ENCODE measurements at places on chromosomes 6 and 20.

DNA sequence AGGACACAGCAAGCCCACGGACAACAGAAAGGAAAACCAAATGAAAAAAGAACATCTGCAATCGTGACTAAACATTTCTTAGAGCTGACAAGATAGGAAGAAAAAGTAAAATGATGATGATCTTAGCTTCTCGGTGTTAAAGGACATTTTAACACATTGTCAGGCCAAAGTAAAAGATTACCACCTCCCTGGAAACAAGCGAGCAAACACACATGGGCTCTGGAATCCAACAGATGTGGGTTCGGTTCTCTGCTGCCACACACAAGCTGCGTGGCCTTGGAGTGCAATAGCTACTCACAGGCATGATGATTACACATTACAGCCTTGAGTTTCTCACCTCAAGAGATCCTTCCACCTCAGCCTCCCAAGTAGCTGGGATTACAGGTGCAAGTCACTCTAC is 7.5 kb upstream of the AAR2 start:
- no peak for DNase-seq

DNA sequence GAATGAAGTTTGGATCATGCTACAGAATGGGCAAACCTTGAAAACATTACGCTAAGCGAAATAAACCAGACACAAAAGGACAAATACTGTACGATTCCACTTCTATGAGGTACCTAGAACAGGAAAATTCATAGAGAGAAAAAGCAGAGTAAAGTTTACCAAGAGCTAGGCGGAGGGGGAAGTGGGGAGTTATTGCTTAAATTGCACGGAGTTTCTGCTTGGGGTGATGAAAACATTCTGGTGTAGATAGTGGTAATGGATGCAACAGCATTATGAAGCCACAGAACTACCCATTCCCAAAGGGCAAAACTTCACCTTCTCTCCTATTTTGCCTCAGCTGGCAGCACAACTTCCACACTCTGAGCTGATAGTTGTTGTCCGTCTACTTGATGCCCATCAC is 6.4 kb upstream of the PDYN start:
- no peak for DNase-seq

- peak; percentile 92 for DNase-seq
Measured at GRCh38 chr6:166515072-166515810, 71.2 kb downstream of the RAMACL start.

DNA sequence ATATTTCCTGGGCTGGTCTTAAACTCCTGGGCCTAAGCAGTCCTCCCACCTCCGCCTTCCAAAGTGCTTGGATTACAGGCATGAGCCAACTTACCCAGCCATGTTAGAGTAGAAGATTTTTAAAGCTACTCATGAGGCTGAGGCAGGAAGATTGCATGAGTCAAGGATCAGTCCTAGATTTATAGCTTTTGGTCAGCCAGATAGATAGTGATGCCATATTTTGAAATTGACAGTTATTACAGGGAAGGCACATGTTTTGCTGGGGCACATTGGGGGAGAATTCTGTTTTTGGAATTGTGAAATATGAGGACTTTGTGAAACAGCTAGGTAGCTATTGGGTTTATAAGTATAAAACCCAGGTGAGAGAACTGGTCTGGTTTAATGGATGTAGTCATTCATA is 40.9 kb downstream of the DOP1A start:
- no peak for DNase-seq

GRCh38 chr6:81875782-81876293 is 123.4 kb upstream of the TENT5A start:
- DNase-seq = no peak

DNA sequence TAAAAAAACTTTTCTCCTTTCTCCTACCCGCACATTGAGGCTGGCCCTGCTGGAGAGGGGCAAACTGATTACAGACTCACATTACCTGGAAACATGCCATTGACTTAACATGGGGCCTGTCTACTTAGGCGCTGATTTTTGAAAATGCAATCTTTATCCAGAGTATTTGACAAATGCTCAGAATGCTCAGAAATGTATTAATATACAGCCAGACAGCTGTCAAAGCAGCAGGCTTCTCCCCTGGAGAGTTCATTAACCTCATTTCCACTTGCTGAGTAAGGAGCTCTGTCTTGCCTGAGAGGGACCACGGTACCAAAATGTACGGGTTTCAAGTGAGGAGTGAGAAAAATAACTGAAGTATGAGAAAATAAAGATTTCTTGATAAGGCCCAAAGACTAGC is 95.7 kb downstream of the PAX1 start:
- DNase-seq = no peak

DNA sequence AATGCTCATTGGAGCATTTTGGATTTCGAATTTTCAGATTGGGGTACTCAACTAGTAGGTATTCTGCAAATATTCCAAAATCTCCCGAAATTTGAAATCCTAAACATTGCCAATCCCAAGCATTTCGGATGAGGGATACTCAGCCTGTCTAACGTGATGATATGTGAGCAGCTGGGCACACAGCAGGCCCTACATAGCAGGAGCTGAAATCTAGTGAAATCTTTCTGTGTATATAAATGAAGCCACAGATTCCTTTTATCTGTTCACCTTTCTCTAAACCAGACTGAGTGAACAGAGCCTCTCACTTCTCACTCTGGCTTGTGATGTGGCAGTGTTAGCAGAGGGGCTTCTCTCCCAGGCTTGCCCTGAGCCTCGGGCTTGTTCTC is 17.8 kb downstream of the STX16 start:
- DNase-seq = no peak

- DNase-seq = no peak
Measured at GRCh38 chr20:62472138-62472940, 3.5 kb downstream of the GATA5 start.

- peak; percentile 96 for DNase-seq
Measured at GRCh38 chr20:63980806-63981728, at the start of gene PRPF6. TSS of gene PRPF6 (plus strand) at chr20:63981132. CDS start at chr20:63981246, 114 bp downstream.

DNA sequence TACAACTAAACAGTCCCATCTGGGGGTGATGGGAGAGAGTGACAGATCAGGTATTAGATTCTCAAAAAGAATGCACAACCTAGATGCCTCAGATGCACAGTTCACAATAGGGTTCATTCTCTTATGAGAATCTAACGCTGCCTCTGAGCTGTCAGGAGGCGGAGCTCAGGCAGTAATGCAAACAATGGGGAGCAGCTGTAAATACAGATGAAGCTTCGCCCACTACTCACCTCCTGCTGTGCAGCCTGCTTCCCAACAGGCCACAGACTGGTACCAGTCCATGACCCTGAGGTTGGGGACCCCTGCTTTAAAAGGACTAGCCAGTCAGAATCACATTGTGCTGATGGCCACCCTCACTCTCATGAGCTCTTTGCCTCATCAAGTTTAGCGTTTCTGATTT is 247.0 kb upstream of the KCNQ5 start:
- no peak for DNase-seq

DNA sequence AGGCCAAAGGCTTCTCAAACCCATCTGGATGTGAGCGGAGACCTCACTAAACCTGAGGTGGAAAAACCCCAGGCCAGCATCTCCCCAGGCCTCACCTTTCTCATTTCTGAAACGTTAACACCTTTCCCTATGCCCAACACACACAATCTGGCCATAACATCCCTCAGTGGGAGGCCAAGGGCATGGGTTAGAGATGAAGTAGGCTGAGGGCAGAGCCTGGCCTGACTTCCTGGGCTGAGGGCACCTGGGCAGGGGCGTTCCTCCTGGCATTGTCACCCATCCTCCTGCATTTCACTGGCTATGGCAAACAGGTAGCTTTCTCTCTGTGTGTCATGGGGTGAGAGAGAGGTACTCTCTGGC is 8.4 kb downstream of the MOCS1 start:
- no peak for DNase-seq

DNA sequence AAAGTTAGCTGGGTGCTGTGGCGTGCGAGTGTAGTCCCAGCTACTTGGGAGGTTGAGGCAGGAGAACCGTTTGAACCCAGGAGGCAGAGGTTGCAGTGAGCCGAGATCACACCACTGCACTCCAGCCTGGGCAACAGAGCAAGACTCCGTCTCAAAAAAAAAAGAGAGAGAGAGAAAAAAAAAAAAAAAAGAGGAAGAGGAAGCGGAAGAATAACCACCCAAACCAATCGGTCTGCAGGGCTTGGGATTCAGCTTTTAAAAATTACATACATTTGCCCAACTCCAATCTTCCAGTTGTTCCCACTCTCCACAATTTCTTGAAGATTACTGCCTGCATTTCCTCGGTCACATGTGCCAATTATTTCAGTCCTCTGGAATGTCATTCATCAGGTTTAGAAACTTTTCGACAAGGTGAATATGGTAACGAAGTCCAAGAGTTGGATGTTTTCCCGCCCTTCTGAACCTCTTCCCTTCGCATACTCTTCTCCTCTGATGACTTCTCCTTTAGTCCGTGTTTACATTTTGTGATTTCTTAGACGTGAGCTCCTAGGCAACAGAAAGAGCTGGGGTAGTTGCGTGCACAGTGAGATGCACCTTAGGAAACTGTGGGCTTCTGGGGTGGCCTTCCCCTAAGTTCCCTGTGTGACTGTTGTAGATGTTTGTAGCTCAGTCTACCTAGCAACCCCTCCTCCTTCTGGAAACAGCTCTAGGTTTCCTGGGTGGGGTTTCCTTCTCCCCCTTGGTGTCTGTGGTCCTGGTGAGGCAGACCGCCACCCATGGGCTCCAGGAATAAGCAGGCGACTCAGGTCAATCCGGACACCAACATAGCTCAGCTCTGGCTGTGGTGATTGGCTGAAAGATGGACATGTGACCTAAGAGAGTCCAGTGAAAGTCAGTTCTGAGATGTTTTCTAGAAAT is 63.0 kb upstream of the NCOA3 start:
- no peak for DNase-seq

- DNase-seq = peak; percentile 21
Measured at GRCh38 chr6:2020909-2021308, 224.5 kb downstream of the GMDS start.

- DNase-seq = no peak
Measured at GRCh38 chr20:50651676-50652075, 39.7 kb downstream of the RIPOR3 start.
